ENCODE measurements at places on chromosomes 3 and 15.

GRCh38 chr3:122800031-122800430 lies 5.2 kb downstream of the SLC49A4 start:
- DNase-seq: no peak

GRCh38 chr15:39804026-39804425 lies 21.4 kb upstream of the FSIP1 start:
- DNase-seq: peak; percentile 97

GRCh38 chr15:90523373-90523772 lies 6.3 kb upstream of the CRTC3 start:
- DNase-seq: no peak

GRCh38 chr3:65318231-65318630 lies 630.4 kb upstream of the ADAMTS9 start:
- no peak for DNase-seq

DNA sequence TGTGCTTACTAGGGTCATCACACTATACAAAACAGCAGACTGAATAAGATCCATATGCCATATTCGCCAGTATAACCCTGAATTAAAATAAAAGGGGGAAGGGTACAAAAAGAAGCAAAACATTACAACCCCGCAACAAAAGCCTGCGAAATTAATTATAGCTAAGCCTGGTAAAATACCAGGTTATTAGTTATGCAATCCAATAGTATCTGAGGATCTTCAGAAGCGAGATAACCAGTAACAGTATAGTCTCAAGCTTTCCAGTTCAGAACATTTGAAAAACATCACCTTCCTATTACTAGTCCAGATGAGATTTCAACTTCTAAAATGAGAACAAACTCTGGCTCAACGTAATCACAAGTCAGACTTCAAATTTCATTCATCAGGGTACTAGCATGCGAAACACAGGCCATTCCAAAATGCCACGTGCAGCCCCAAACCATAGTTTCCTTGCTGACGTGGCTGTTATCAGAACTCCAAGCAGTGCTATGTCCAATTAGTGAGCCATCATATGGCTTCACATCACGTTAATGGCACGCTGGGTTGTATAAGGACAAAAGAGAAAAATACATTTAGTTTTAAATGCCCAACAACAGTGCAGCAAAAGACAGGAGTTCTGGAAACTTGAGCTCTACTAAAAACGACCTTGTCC lies 1.1 kb downstream of the SSR3 start:
- DNase-seq: peak; percentile 66

DNA sequence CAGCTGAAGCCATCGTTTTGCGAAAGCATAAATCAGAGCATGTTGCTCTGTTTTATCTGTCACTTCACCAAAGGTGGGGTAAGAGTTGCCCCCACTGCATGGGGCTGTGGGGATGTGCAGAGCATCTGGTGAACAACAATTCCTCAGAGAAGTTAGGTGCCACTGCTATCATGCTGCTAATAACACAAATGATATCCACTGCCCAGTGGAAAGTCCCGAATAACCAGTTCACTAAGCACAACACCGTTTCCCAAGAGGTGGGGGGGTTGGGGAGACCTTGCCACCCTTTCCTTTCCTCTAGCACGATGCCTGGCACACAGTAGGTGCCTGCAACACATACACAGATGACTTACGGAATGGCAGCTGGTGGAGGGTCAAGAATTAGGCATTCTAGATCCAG lies 38.6 kb downstream of the FAM3D start:
- DNase-seq: no peak

DNA sequence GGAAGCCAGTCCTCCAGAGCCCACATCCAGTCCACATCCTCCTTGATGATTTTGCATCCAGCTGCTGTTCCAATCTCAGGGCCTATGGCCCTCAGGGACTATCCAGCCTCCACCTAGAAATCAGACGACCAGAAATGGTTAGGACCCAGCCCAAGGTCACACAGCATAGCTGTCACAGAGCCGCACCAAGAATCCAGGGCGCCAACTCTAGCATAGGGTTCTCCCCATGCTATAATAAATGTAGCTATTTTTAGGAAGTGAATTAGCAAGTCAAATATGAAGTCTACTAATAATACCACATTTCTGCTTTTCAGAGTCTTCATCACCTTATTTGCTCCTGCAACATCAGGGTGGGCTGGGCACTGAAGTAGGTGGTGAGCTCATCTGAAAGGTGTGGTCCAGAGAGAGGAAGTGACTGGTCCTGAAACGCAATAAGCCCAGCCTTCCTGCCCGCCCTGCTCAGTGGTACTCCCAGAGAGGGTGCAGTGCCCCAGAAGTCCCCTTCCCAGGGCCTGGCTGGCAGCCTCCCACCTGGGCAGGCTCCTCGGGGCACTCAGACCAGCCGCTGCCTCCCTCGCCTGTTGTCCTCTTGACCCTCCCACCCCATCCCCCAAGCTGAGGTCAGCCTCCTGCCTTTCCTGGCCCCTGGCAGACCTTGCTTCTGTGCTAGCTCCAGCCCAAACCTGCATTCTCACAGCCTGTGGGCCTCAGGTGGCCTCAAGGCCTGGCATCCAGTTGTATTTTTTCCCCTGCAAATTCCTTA lies 17.6 kb upstream of the CYP11A1 start:
- DNase-seq: no peak

- no peak for DNase-seq
Observed at GRCh38 chr3:76245073-76245472, 459.7 kb upstream of the ZNF717 start.

- DNase-seq: no peak
Observed at GRCh38 chr3:119291062-119291700, 3.0 kb upstream of the ARHGAP31 start.

DNA sequence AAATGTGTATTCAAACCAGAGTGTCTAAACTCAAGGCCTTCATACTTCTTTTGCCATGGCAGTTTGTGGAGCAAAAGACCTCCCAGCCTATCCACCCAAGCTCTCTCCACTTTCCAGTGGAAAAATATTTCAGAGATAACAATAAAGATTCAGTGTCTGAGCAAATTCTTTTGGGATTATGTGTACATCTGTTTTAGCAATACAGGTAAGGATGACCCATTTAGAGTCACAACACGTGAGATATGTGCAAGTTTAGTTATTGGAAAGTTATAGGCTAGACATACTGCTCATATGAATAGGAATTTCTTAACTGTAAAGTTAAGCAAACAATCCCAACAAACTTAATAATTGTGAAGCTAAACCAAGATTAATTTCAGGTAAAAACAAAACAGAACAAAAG lies 174.5 kb upstream of the LRIG1 start:
- DNase-seq: peak; percentile 44

- DNase-seq: no peak
Observed at GRCh38 chr15:78045189-78045588, 32.3 kb downstream of the TBC1D2B start.

DNA sequence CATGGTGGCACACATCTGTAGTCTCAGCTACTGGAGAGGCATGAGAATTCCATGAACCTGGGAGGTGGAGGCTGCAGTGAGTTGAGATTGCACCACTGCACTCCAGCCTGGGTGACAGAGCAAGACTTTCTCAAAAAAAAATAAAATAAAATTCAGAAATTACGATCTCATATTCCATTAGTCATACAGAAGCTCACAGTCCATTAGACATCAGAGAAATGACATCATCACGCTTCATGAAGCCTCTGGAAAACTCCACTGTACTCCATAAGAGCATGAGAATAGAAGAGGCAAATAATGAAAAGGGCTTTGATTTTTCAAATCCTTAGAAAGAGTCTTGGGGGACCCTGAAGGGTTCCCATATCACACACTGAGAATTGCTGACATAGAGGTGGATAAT lies 145.0 kb upstream of the MITF start:
- no peak for DNase-seq

- DNase-seq: peak; percentile 98
Observed at GRCh38 chr3:197394464-197395321, 96.3 kb upstream of the DLG1 start.

- no peak for DNase-seq
Observed at GRCh38 chr3:33132019-33132360, 18.2 kb downstream of the CRTAP start.

GRCh38 chr3:128402998-128403397 lies 63.7 kb downstream of the DNAJB8 start:
- no peak for DNase-seq

- DNase-seq: no peak
Observed at GRCh38 chr15:99983171-99983885, 250.1 kb upstream of the LYSMD4 start.

- peak; percentile 26 for DNase-seq
Observed at GRCh38 chr3:119173325-119173724, at the start of gene UPK1B. UPK1B (plus strand) TSS chr3:119173598; CDS start chr3:119186742, 13,144 bp downstream.

- no peak for DNase-seq
Observed at GRCh38 chr3:186613637-186614265, 891 bp downstream of the AHSG start.

DNA sequence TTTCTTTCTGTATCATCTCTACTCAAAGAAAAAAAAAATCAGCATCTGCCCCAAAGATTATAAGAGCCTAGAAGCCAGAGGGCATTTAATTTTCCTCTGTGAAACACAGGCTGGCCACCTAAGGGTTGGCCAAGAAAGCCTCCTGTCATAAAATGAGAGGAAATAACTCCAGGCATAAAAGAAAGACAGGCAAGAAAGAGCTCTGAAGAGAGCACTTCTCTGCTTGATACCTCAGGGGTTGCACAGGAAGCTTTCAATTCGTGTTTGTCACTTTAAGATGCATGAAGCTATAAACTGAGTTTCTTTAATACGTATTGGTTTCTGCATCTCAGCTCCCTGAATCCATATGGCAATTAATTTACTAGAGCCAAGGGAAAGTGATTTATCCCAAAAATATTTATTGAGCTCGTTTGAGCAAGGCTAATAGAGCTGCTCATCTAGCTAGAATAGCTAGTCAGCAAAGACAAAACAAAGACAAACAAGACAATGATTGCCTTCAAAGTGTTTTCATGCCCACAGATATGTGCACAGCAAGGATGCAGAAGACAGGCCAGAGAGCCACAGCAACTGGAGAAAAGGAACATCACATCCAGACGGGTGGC lies 35.5 kb downstream of the ATP8B4 start:
- no peak for DNase-seq

- DNase-seq: peak; percentile 61
Observed at GRCh38 chr15:37981775-37982174, 47.3 kb downstream of the TMCO5A start.

- DNase-seq: no peak
Observed at GRCh38 chr15:98035134-98035533, 74.6 kb downstream of the ARRDC4 start.

DNA sequence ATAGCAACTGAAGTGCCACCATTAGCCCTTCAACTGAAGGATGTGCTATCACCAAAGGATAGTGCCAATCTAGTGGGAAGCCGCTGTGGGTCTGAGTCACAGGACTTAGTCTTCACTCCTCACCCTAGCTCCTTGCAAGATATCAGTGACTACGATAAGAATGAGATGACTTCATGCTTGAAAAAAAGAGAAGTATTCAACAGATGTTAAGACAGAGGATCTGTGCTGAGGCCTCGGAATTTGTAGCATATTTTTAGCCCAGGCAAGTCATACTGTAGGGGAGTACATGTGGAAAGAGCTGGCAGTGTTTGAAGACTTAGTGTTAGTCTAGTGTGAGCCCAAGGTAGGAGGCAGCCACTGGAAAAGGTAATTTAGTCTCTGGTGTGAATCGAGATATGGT lies 270.7 kb upstream of the LRTM1 start:
- DNase-seq: peak; percentile 99

DNA sequence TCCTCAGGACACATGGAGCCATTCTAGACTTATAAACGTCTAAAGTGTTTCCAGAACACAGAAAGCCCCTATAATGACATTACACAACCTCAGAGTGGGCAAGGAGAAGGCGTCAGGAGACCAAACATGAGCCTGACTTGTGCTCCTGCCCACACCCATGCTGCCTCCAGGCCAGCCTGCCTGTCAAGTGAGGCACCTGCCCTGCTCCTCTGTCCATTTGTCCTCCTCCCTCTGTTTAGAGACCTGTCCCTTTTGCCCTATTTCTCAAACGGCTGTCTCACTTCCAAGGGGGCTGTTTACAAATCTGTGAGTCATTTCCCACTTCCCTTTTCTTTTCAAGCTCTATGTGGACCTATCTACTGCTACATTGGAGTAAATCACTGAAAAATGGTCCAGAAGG lies 21.0 kb downstream of the ZDHHC3 start:
- DNase-seq: peak; percentile 13

DNA sequence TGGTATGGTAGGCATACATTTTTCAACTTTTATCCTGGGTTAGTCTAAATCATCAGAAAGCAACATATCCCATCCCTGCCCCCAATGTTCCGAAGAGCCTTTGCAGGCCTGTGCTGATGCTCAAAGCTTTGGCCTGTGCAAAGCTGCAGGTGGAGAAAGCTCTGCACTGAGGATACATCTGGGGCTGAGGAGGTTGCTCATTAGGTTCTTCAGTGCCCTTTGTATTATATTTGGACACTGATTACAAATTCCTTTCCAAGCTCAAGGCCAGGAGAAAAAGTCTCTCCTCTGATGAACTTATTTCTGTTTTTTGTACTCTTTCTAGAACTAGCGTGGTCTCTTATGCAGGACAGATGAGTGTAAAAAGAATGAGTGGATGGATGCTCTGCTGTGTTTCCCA lies 325.5 kb upstream of the LRRFIP2 start:
- no peak for DNase-seq

GRCh38 chr15:78979456-78980320 lies 34.8 kb upstream of the CTSH start:
- DNase-seq: peak; percentile 92

DNA sequence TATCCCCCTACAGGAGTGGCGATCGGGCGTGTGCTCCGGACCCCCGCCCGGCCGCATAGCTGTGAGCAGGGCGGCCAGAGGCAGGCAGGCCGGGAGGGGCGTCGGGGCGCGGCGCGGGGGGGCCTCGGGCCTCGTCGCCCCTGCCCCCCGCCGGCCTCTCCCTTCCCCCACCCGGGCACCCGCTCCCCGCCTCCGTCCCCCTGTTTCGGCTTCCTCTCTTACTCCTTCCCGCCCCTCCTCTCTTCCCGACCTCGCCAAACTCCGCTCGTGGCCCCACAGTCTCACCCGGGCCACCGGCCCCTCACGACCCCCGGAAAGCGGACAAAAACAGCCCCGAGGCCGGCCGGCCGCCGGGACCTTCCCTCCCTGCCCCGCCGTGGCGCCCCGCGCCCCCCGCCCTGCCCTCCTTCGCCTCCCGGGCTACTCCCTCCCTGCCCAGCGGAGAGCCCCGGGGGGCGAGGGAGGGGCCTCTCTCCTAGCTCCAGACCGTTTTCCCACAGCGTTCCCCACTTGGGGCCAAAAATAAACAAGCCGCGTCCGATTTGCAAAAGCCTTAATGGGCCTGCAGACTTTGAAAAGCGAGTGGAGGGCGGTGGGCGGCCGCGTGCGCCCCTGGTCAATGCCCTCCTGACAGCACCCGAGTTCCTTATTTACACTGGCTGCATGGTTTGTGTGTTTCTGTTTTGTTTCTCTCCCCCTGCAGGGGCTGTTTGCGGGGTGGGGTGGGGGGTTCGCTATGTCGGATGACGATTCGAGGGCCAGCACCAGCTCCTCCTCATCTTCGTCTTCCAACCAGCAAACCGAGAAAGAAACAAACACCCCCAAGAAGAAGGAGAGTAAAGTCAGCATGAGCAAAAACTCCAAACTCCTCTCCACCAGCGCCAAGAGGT lies 1.0 kb downstream of the UBE2E1 start:
- DNase-seq: peak; percentile 8
